ENCODE measurements at places on chromosomes 1 and 21.

DNA sequence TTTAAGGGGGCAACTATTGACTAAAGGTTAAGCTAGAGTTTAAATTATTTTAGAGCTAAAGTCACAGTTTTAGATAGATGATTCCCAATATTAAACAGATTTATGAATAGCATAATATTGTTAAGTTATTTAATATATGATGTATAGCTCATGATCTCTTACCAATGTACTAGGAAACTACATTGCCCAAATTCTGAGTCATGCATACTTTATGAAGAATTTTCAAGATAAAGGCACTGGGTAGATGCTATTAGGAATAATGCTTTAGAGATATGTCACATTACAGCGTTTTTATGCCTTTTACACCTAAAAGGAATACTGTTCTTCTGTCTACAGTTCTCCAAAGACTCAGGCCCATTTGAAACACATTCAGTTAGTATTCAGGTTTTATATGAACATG is 215.1 kb downstream of the NCAM2 start:
- no peak for DNase-seq

GRCh38 chr1:38454236-38454635 is 405.3 kb downstream of the RRAGC start:
- DNase-seq: no peak

DNA sequence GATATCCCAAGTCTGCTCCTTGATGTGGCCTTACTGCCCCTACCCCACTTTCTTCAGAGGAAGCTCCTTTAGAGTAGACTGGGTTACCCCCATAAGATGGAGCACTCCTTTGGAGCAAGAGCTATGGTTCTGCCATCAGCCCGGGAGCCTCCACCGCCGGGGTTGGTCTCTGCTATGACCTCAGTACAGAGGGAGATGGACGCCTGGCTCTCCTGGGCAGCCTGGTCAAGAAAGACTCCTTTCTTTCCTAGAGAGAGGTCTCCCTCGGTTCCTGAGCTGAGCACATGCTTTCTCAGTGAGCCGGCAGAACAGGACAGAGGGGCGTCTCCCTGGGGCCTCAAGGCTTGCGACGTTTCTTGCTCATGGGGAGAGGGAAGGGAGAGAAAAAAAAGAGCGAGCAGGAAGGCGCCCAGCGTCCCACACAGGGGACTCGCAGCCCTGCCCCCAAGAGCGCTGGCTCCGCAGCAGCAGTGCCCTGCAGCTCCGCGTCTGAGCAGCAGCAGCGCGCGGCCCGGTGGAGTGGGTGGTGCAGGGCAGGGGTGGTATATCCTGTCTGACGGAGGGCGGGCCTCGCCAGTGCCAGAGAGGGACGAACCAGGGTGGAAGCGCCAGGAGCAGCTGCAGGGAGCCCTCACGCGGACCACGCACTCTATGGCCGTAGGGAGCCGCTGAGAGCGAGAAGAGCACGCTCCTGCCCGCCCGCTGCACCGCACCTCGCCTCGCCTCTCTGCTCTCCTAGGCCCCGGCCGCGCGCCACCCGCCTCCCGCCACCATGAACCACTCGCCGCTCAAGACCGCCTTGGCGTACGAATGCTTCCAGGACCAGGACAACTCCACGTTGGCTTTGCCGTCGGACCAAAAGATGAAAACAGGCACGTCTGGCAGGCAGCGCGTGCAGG is at the start of gene PKP1:
PKP1 (plus strand) TSS at position 576 of the 899 bp plus-strand sequence; CDS start at position 773, 197 bp downstream.
- no peak for DNase-seq

DNA sequence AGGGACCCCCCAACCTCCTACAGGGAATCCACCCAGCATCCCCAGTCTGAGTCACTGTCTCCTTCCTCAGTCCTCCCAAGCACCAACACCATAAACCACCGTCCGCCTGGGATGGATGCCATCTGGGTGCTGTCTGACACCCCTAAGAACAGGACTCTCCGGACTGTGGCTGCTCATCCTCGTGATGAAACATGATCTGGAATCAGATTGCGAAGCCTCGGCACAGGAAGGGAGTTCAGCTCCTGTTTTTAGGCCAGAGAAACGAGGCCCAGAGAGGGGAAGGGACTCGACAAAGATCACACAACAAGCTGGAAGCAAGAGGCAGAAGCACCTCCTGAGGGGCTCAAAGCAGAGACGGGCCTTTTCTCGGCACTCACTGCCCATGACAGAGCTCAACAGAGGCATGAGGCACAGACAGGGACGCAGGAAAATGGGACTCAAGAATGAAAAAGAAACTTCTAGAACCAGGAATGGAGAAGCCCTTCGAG is 8.4 kb downstream of the KCNN3 start:
- no peak for DNase-seq

GRCh38 chr1:207497941-207498340 is 2.0 kb downstream of the CR1 start:
- DNase-seq: no peak

- DNase-seq: no peak
These were observed 4.6 kb upstream of the ATP13A2 start for GRCh38 chr1:17016317-17016661.

- DNase-seq: no peak
These were observed 38.4 kb downstream of the STPG1 start for GRCh38 chr1:24374891-24375786.

GRCh38 chr1:197252973-197253372 is 15.1 kb upstream of the CRB1 start:
- no peak for DNase-seq
